ENCODE measurements at places on chromosomes 7 and 10.

DNA sequence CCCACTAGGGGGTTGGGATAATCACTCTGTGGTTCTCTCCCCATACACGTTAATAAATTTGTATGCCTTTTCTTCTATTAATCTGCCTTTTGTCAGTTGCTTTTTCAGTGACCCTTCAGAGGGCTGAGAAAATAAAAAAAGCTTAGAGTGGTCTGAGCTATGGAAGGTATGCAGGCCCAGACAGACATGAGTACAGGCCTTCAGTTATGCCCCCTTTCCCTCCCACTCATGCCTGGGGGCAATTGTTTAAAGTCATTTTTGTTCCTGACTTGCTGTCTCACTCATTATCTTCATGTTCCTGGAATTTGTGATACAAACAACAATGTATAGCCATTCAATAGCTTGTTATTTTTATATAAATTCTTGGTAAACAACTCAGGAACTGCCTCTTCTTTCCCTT lies 170.8 kb downstream of the AKR1D1 start:
- DNase-seq, result no peak

- DNase-seq, result no peak
Observed at GRCh38 chr10:62900829-62901571, 84.8 kb upstream of the EGR2 start.

DNA sequence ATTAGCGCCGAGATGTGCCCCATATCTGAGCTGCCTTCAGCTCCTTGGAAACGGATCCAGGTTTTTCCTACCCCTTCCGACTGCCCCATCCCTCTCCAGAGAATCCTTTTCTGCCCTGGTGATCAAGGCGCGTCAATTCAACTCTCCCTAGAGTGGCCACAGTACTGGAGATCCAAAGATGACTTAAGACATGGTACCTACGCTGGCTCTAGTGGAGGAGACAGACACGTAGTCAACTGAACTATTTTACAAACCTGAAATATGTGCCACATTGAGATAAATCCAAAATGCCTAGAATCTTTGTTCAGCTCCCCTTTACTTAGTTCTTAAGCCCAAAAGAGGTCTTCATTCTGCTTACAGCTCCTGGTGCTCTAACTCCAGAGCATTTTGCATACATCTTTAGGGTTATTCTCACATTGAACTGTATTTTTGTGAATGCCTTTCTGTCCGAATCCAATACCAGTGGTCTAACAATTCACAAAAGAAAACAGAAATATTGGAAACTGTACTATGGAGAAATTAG lies 444 bp upstream of the TNPO3 start:
- no peak for DNase-seq

DNA sequence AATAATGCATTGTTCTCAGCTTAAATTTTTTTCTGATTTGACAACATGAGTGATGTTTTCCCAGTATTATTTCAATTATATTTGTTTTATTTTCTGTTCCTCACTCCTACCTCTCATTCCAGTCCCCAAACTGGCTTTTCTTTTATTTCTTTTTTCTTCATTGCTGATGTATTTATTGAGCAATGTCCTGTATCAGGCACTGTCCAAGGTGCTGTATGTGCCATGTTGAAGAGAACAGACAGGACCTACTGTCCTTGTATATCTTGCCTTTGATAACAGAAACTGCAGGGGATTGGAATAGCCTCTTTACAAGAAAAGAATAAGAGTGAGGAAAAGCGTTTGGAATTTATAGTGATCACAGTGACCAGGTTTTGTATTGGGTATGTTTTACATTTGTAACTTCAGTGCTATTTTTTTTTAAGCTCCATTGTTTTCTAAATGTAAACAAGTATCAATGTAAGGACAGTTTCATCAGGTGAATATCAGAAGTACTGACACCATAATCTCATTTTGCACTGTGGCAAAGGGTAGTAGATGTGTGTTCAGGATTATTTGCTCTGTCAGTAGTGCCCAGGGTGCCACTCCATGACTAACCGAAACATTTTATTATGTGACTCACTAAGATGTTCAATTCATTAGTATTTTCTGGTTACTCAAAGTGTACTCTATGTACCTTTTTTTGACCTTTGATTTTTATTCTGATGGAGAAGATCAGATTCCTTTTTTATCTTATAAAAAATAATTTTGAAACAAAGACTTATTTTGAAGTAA lies 15.6 kb upstream of the CLDN12 start:
- DNase-seq, result no peak

DNA sequence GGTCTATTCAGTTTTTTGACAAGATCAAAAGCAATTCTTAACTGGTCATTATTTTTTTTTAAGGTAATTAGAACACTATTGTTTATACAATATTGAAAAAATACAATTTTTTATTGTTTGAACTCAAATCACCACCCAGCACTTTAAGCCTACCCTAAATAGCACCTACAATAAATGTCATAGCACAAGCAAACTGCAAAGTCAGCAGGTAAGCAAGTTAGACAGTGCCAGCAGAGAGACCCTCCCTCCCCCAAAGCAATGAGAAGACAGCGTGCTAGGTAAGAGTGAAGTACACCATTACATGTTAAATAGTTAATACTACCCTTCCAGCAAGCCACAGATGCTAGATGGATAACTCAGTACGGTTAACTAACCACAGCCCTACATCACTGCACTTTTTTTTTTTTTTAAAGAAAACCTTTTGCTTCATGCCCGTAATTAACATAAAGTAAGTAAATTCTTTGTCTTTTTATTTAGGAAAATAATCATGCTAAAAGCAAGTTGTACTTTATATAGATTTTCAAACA lies 120.0 kb downstream of the UBE2H start:
- DNase-seq, result no peak

- no peak for DNase-seq
Observed at GRCh38 chr10:22271786-22272185, 44.4 kb upstream of the COMMD3 start.

DNA sequence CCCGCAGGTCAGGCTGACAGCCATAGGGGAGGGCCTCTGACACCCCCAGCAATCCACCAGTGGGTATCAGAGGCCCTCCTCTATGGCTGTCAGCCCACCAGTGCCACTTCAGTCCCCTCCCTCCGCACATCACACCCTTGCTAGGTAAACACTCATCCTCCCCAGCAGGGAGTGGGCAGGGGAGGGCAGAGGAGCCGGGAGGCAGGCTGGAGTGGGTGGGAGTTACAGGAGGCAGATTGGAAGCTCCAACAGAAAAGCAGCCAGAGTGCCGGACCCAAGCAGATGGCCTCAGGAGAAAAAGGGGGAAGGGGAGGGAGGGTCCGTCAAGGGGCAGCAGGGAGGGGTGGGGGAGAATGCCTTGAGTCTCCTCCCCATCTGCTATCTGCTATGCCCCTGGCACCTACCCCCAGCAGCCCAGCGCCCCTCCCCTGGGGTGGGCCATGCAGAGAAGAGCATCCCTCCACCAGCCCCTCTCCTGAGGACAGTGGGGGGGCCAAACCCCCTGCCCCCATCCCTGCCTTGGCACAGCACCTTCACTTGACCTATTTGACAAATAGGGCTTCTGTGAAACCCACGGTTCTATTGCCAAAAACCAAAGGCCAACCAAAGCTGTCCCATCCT lies 2.4 kb downstream of the RASGEF1A start:
- DNase-seq, result no peak

- DNase-seq, result no peak
Observed at GRCh38 chr7:96671854-96672253, 37.8 kb downstream of the SEM1 start.

DNA sequence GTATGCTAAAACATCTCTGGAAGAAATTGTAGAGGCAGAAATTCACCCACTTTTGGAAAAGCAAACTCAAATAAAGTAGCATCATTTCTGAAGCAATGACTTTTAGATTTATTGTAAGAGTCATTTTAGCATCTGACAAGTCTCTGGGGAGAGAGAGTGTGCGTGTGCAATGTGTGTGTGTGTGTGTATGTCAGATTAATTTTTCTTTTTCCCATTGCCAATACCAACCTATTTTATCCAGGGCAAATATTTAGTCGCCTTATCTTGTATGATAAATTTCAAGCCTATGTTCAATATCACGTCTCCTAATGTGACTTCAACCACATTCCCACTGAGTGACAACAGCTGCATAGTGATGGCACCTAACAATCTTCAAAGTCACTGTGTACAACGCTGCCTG lies 101.7 kb downstream of the NEBL start:
- DNase-seq, result no peak

- DNase-seq, result no peak
Observed at GRCh38 chr7:138865843-138866242, 67.8 kb upstream of the ATP6V0A4 start.

GRCh38 chr7:104928721-104929400 lies 85.1 kb upstream of the KMT2E start:
- no peak for DNase-seq

GRCh38 chr10:67790534-67791408 lies 47.2 kb downstream of the DNAJC12 start:
- DNase-seq, result no peak

DNA sequence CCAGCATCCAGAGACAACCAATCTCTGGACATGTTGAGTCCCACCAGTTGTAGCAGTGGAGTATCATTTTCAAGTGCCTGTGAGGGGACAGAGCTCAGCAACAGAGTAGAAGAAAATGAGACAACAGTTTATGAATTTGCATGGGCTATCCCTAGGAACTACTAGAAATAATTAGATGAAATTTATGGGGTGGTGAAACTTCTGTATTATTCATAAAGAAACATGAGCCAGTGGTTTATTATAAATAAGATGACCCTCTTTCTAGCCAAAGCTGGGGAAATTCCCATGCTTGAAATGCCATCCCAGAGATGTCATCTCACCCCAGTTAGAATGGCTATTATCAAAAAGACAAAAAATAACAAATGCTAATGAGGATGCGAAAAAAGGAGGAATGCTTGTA lies 55.1 kb upstream of the ITGB8 start:
- DNase-seq, result no peak

DNA sequence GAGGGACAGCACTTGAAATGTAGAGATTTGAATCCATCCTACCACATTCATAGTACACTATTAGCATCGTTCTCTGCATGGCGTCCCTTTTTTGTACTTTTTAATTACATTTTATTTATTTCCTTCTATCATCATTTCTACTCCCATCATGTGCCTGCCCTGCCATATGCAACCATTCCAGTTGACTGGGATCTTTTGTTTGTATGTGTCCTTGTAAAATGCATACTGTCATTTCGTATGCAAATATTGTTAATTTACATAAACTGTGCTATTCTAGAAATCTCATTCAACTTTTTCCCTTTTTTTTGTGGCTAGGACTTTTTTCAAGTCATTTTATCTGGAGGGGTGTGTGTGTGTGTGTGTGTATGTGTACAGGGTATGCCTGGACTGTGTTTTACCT lies 57.9 kb downstream of the RAB11FIP2 start:
- DNase-seq, result no peak

DNA sequence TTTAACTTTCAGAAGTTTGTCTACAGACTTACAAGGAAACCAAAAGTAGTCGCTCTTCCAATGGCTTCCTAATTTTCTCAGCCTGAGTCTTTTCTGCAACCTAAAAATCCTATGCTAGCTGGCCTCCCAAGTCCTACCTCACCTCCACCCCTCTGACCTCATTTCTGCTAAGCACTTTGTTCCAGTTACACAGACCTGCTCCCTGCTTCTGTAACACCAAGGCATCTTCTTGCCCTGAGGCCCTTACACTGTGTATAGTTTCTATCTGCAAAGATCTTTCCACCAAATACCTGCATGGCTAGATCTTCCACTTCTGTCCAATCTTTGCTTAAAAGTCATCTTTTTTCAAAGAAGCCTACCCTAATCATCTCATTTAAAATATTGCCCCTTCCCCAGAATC lies 1.9 kb upstream of the SNX13 start:
- DNase-seq, result no peak

- no peak for DNase-seq
Observed at GRCh38 chr7:101832205-101832631, 14.8 kb downstream of the CUX1 start.

GRCh38 chr10:127984945-127985344 lies 78.0 kb downstream of the PTPRE start:
- DNase-seq, result no peak
